ENCODE measurements at places on chromosomes 1 and 21. TPM values are rescaled to one million over a fixed set of nuclear protein-coding genes. Genes with fewer than 3 reads are reported as not detected.

ZNF683 gene
- not detected for total RNA-seq

NR1I3 gene
- total RNA-seq: not detected

SV2A gene
- total RNA-seq: 17.5 TPM

TNN gene
- not detected for total RNA-seq

ILDR2 gene
- 8.5 TPM for total RNA-seq

ZBTB40 gene
- total RNA-seq: 18.9 TPM

BEND5 gene
- total RNA-seq: 1.7 TPM

PLPP3 gene
- total RNA-seq: not detected

TCEA3 gene
- total RNA-seq: 14.5 TPM

DCST2 gene
- 0.23 TPM for total RNA-seq

ATP1A4 gene
- total RNA-seq: not detected

RPTN gene
- total RNA-seq: not detected

MCOLN3 gene
- 3.4 TPM for total RNA-seq

ADAMTSL4 gene
- total RNA-seq: 0.39 TPM

THEM5 gene
- total RNA-seq: not detected

LCE3E gene
- not detected for total RNA-seq

NID1 gene
- 0.07 TPM for total RNA-seq

ROR1 gene
- 0.05 TPM for total RNA-seq

FCMR gene
- 77.6 TPM for total RNA-seq

MAP3K21 gene
- 0.59 TPM for total RNA-seq

TSPEAR gene
- not detected for total RNA-seq

BACE2 gene
- total RNA-seq: 5.5 TPM

TFF3 gene
- total RNA-seq: not detected

CITED4 gene
- 8.5 TPM for total RNA-seq

SASS6 gene
- 14.6 TPM for total RNA-seq

ZNF362 gene
- 26.7 TPM for total RNA-seq

MYBPH gene
- not detected for total RNA-seq

APH1A gene
- total RNA-seq: 138 TPM

SIK1 gene
- total RNA-seq: 3.4 TPM

NUP210L gene
- 0.09 TPM for total RNA-seq

RGS18 gene
- total RNA-seq: 0.32 TPM

LCK gene
- 422 TPM for total RNA-seq

MANEAL gene
- total RNA-seq: 1.9 TPM

FAM76A gene
- 15.4 TPM for total RNA-seq

C1orf167 gene
- total RNA-seq: not detected

KRTAP10-12 gene
- not detected for total RNA-seq

TFF2 gene
- not detected for total RNA-seq

CORT gene
- total RNA-seq: 0.48 TPM

JMJD4 gene
- total RNA-seq: 25.0 TPM

RNF115 gene
- total RNA-seq: 16.4 TPM

DENND2D gene
- total RNA-seq: 203 TPM

ANGPTL3 gene
- total RNA-seq: not detected

FLG gene
- total RNA-seq: not detected

MNDA gene
- total RNA-seq: not detected

SYCP1 gene
- not detected for total RNA-seq

PRAMEF4 gene
- not detected for total RNA-seq

JUN gene
- total RNA-seq: 18.4 TPM

ABL2 gene
- 8.5 TPM for total RNA-seq

PGLYRP3 gene
- total RNA-seq: not detected

KRTAP10-3 gene
- total RNA-seq: not detected

DMRTB1 gene
- total RNA-seq: not detected

CD244 gene
- total RNA-seq: 0.70 TPM

CYP4B1 gene
- not detected for total RNA-seq

AGT gene
- not detected for total RNA-seq

IL22RA1 gene
- not detected for total RNA-seq

ADGRL2 gene
- not detected for total RNA-seq

All from T-helper 2 cell treated with Interferon-gamma antibody and Interleukin-4, amounts not matched to agents 100 ng/mL and 5 ng/mL, for 36 hours (primary cell).